ENCODE measurements at places on chromosomes 1 and 21.

- DNase-seq, result no peak
Measured at GRCh38 chr1:171431994-171432393, 53.3 kb upstream of the PRRC2C start.

DNA sequence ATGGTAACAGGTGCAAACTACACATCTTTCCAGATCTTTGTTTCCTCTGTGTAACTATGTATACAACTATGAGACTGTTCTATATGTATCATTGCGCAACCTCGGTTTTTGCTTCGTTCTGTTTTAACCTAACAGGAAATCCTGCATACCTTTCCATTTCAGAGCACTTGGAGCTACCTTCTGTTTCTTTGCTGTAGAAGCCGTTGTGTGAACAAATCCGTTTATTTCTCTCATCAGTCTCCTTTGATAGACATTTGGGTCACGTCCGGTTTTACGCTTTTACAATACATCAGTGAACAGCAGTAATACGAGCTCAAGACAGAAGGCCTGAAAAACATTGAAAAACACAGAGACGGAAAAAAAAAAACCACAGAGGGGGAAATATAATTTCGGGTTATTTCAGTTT is 10.5 kb downstream of the ATP5IF1 start:
- DNase-seq, result peak; percentile 3

DNA sequence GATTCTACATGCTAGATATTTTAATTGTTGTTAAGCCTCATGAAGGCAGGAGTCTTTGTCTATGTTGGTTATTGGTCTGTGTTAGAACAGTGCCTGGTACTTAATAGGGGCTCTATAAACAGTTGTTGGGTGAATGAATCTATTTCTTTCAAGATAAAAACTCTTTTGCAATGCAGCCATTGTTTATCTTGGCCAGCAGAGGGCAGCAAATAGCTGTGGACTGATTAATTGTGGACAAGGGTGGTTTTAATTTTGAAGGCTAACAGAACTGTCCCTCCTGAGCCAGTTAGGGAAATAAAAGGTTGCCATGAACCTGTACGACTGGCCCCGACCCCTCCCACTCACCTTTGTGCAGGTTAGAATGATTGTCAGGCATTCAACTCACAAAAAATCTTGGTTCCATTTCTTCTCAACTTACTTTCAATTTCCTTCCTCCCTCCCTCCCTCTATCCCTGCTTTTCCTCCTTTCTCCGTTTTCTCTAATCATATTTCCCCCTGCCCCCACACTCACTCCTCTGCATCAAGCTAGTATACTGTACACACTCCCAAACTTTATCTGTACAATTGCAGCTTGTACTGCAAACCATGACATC is 66.3 kb upstream of the DIRAS3 start:
- DNase-seq, result peak; percentile 59

DNA sequence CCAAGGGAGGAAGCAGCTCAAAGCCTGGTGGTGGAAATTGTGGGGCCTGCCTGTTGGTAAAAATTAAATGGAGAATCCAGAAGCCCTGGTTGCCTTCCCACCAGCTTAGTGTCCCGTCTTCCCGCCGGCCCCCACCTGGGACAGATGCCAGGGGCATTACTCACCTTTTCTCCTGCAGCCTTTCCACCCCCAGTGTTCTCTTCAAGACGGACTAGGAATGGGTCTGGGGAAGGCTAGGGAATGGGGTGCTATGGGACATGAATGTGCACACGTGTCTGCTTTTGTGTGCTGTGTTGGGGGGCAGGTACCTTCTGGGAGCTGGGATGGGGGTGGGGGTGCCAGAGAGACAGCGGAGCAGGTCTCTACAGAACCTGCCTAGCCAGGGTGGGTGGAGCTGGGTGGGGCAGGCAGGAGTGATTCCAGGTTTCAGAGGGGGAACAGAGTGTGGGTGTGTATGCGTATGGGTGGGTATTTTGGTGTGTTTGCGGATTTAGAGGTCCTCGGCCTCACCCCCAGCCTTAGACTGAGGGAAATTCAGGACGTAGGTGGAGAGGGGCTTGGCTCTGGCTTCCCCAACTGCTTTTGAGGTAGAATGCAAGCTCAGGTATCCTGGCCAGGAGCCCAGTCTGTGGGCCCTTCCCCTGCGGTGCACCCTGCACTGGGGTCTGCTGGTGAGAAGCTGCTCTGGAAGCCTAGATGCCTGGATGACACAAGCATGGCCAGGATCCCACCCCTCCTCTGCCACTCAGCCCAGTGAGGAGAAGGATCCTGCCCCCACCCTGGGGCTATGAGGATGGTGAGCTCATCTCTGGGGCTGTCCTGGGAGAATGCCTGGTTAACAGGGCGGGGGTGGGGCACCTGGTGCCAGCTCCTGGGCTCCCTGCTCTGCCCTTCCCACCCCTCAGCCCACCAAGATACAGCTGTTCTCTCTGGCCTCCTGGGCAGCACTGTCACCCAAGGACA is 7.8 kb downstream of the VANGL2 start:
- DNase-seq, result no peak

DNA sequence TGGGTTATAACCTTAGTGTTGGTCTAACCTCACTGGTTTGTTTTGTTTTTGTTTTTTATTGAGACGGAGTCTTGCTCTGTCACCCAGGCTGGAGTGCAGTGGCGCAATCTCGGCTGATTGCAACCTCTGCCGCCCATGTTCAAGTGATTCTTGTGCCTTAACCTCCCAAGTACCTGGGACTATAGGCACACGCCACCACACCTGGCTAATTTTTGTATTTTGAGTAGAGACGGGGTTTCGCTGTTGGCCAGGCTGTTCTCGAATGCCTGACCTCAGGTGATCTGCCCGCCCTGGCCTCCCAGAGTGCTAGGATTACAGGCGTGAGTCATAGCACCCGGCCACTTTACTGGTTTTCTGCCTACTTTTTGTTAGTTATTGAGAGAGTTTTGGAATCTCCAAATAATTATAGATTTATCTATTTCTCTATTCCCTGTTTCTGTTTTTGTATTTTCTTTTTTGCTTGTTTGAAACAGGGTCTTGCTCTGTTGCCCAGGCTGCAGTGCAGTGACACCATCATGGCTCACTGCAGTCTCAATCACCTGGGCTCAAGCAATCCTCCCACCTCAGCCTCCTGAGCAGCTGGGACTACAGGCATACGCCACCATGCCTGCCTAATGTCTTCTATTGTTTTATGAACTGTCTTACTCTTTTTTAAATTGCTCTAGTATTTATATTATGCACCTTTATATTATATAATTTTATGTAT is 21.4 kb downstream of the SMG7 start:
- no peak for DNase-seq

DNA sequence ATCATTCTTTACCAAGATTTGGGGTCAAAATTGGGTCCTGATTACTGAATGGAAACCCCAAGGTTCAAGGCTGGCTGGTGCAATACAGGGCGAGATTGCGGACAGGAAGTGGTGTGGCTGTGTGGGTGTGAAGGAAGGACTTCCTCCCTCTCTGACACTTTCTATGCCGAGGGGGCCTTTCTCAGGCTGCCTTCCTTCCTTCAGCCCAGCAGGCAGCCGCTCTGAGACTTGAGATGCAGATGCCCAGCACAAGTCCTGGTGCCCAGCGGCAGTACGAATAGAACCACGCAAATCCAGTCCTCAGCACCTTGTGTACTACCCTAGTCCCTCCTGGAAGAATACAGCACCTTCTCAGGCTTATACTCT is 16.3 kb downstream of the BATF3 start:
- DNase-seq, result no peak

DNA sequence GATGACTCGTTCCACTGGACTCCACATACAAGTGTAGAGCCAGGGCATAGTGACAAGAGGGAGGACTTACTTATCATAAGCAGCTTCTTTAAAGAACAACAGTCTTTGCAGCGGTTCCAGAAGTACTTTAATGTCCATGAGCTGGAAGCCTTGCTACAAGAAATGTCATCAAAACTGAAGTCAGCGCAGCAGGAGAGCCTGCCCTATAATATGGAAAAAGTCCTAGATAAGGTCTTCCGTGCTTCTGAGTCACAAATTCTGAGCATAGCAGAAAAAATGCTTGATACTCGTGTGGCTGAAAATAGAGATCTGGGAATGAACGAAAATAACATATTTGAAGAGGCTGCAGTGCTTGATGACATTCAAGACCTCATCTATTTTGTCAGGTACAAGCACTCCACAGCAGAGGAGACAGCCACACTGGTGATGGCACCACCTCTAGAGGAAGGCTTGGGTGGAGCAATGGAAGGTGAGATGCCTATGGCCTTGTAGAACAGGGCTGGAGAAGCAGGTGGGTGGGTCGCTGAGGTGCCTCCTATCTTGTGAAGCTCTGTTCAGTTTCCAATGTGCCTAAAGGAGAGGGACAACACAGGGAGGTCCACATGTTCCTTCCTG is 12.1 kb downstream of the MIA3 start:
- no peak for DNase-seq

DNA sequence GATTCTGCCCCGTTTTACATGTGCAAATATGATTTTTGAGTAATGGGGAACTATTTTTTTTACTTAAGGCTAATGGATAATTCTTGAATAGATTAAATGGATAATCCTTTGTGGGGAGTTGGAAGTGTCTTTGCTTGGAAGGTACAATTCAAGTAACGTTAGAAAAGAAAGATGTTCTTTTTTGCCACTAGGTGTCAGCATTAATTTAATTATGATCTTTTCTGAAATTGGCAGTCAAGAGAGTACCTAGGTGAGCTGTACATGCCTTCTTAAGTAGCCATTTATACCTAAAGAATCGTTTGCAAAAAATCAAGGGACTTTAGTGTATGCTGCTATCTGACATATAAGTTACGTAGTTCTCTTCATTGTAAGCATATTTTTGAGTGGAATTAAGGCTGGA is 2.2 kb downstream of the FBXO28 start:
- DNase-seq, result peak; percentile 63

- DNase-seq, result no peak
Measured at GRCh38 chr1:177809819-177810218, 160.0 kb downstream of the SEC16B start.

- DNase-seq, result no peak
Measured at GRCh38 chr1:147773215-147773715, 12.9 kb upstream of the GJA5 start.
